ENCODE measurements at places on chromosomes 6 and 20.

- DNase-seq = no peak
Observed at GRCh38 chr6:11291582-11291981, 59.1 kb upstream of the NEDD9 start.

- no peak for DNase-seq
Observed at GRCh38 chr6:36526066-36526465, 21.2 kb downstream of the STK38 start.

- no peak for DNase-seq
Observed at GRCh38 chr6:157811476-157812173, 11.4 kb upstream of the SNX9 start.

DNA sequence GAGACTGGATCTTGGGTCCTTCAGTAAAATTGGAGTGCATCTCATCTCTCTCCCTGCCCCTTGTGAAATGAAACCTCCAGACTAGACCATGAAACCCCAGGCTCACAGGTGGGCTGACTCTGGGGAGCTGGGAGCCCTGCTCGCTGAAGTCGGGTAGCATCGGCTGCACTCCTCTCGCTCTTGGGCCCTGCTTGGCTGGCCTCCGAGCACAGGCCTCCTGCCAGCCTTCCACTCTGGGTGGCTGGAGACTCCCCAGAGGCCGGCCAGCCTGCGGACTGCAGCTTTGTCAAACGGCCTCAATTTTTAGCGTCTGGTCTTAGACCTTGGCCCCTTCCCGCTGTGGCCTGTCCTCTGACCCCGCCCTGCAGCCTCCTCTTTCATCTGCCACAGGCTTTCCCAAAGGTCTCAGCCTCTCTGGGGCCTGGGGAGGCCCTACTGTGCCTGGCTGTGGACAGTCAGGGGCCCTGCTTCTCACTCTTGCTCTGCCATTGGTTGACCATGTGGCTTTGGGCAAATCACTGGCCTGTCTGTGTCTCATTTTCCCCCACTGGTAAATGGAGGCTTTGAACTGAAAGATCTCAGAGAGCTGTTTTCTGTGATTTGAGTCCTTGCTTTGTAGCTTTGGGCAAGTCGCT is 45.1 kb downstream of the SRC start:
- DNase-seq = no peak

DNA sequence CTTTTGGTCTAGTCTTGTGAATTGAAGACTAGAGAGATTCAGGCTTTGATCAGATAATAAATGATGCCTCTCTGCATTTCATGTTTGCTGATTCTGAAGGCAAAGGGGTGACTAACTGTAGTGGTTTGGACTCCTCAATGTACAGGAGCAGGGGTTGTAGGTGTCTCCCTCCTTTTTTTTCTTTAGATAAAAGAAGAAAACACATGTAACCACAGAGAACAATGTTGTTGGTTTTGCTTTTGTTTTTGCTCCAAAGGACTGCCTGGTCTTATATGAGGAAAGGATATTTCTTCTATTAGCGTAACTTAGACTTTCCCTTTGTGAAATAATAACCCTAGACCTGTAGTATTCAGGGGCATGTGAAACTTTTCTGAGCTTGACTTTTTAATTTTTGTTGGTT is 53.2 kb downstream of the RFPL4B start:
- DNase-seq = no peak

- DNase-seq = no peak
Observed at GRCh38 chr6:48031711-48032110, 79.3 kb downstream of the PTCHD4 start.

- DNase-seq = no peak
Observed at GRCh38 chr6:52535711-52536423, 41.0 kb downstream of the TRAM2 start.

DNA sequence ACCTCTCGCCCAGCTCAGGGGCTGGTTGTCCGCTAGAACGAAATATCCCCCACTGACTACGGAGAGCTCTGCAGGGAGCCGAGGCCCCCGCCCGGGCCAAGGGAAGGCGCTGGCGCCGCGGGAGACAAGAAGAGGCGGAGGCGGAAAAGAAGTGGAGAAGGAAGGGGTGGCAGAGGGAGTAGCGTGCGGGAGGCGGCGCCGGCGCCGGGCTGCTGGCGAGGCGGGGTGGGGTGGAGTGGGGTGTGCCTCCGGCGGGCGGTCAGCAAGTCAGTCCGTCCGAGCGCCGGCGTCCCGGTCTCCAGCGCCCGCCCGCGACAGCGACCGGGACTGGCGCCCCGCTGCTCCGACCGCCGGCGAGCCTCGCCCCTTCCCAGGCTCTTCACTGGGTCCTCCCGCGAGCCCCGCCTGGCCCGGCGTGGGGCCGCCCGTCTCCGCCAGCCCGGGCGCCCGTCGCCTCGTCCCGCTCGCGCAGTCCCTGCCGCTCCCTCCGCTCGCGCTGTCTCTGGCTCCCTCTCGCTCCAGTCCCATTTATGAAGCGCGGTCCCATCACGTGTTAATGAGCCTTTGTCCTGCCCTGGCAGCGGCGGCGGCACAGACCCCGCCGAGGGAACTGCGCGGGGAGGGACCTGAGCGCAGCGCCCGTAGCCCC is at the start of gene CNR1:
TSS of gene CNR1 (minus strand) at position 504 of the 649 bp plus-strand sequence. CDS start 21,073 bp downstream, outside the sequence.
- peak; percentile 3 for DNase-seq

DNA sequence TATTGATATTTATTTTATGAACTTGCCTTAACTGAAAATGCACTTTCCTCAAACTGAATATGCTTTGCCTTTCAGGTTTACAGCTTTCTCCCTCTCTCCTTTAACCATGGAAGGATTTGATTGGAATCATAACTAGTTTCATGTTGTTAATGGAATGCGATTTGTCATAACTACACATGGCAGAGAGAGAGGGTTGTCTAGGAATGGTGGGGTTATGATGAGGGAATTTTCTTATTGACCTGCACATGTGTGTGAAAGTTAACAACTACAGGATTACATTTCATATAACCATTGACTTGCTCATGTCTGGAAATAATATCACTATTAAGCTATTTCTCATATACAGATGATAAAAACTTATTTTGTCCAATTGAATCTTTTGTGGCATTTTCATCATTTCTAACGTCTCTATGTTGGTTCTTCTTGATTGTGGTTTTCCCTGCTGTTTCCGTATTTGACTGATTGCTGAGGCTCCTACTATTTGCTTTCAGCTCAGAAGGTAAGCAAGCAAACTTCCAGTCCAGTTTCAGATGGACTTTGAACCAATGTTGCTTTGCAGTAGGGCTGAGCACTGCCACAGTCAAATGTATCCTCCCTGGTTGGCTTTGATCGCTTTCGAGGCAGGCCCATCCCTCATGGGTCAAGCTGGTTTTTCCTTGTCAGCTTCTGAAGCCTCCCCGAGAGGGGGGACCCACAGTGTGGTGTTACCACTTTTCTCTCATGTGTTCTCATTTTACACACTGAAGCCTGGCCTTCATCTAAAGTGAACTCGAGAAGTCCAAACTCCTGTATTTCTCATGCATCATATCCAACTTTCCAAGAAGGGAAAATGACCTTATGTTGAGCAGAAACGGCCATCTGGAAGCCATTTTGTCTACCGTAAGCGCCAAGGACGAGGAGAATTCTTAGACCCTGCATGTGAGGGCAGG is 7.6 kb upstream of the CCN2 start:
- no peak for DNase-seq

- peak; percentile 43 for DNase-seq
Observed at GRCh38 chr6:118719351-118720124, 68.1 kb upstream of the CEP85L start.

- DNase-seq = no peak
Observed at GRCh38 chr6:165584541-165584940, 78.5 kb downstream of the PDE10A start.

DNA sequence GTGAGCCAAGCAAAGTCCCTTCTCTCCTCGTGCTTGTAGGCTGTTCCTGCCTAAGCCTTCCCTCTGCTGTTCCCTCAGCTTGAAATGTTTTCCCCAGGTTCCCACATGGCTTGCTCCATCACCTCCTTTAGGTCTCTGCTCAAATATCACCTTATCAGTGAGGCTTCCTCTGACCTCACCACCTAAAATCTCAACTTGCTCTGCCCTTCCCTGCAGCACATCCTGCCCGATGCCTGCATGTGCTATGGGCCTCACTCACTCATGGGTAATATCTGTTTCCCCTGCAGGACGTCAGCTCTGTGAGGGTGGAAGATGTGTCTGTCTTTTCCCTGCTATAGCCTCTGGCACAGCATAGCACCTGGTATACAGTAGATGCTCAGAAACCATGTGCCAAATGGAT is 29.9 kb upstream of the FKBP1A start:
- no peak for DNase-seq

DNA sequence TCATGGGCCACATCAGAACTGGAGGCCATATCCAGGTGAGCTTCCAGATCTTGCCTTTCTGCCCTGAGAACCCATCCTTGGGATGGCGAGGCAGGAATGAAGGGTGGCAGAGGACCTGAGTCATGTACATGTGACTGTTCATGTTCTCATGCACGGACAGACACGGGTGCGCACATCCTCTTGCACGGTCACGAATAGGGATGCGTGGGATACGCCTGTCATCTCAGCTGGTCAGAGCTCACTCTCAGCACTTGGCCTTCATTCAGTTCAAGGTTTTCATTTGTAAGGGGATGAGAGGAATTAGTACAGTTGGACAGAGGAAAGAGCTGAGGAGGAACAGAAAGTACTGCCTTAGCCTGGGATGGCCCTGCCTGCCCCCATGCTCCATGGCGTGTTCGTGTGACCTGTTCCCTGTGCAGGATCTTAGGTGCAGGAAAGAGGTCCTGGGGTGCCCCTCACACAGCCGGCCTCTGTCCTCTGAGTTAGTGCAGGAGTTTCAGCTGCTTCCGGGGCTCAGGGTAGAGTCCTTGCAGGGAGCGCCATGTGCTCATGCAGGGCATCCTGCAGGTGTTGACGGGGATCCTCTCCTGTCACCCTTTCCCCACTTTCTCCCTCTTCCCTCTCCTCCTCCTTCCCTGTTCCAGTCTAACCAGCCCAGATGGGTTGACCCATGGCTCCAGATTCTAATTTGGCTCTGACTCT is 173.4 kb downstream of the DTNBP1 start:
- no peak for DNase-seq

GRCh38 chr6:73832313-73832712 is 136.3 kb downstream of the CD109 start:
- DNase-seq = no peak

DNA sequence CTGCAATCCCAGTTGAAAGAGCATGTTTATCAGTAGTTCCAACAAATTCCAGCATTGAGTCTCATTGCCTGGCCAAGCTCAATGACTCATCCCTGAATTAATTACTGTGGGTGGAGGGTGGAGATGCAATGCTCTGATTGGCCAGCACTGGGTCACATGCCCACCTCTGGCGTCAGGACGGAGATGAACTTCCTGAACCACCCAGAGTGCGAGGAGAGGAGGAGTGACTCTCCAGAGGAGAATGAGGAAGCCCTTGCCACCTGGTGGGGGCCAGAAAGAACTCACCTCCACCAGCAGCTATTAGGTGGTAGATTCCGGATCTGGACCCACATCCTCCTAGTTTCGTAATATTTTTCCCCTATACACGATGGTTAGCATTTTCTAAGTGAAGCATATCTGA is 283.9 kb downstream of the TBC1D7 start:
- DNase-seq = no peak

DNA sequence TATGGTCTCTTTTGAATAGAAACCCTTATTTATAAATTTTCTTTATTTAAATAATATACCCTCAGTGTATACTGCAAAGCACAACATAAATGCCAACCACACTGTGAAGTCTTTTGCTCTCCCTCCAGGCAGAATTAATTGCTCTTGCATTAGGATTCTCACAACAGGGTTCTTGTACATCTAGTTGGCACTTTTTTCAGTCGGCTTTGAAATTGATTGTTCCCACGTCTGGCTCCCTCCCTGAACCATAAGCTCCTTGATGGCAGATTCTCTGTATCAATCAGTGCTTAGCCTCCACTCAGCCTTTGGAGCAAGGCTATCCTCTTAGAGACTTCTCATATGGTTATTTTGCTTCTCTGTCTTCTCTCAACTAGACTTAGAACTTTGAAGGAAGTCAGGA is 288.0 kb upstream of the POU3F2 start:
- DNase-seq = no peak

DNA sequence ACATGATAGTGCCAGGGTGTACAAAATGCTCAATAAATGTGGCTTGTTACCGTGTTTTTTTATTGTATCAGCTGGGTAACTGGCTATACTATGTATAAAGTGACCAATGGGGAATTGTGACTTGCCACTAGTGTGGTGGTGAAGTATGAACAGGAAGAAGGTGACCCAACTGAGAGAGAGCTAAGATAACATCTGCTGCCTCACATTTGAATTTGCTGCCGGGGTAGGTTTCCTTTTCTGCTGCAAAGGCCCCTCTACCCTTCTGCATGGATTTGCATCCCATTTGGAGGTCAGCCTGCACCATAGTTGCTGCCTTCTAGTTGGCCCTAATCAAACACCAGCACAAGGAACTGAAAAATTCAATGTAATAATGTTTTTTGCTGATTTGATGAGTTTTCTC is 24.1 kb downstream of the IL17A start:
- no peak for DNase-seq

DNA sequence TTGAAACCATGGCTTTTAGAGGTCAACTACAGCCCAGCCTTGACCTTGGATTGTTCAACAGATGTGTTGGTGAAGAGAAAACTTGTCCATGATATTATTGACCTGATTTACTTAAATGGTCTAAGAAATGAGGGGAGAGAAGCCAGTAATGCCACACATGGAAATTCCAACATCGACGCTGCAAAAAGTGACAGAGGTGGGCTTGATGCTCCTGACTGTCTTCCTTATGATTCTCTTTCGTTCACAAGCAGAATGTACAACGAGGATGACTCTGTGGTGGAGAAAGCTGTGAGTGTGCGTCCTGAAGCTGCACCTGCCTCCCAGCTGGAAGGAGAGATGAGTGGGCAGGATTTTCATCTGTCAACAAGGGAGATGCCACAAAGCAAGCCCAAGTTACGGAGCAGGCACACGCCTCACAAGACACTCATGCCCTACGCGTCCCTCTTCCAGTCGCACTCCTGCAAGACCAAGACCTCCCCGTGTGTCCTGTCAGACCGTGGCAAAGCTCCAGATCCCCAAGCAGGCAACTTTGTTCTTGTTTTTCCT is 16.2 kb downstream of the TTLL2 start:
- DNase-seq = no peak

Data from stimulated activated CD4-positive, alpha-beta T cell treated with anti-CD3 and anti-CD28 coated beads, Interleukin-4, amount 100 ng/mL, for 1 hour (primary cell).